ENCODE measurements at places on chromosomes 5 and 9.

- DNase-seq, result no peak
Observed at GRCh38 chr5:51095486-51095885, 287.8 kb upstream of the ISL1 start.

DNA sequence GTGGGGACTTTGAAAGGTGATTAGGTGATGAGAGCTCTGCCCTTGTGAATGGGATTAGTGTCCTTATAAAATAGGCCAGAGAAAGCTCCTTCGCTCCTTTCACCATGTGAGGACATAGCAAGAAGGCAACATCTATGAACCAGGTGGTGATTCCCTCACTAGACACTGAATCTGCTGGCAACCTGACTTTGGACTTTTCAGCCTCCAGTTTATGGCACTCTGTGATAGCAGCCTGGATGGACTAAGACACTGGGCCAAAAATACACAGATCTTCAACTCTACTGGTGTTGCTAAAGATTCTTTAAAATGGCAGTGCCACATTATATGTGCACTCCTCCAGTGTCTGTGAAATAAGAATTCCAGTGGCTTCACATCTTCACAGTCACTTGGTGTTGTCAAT is 41.2 kb upstream of the COL15A1 start:
- no peak for DNase-seq

DNA sequence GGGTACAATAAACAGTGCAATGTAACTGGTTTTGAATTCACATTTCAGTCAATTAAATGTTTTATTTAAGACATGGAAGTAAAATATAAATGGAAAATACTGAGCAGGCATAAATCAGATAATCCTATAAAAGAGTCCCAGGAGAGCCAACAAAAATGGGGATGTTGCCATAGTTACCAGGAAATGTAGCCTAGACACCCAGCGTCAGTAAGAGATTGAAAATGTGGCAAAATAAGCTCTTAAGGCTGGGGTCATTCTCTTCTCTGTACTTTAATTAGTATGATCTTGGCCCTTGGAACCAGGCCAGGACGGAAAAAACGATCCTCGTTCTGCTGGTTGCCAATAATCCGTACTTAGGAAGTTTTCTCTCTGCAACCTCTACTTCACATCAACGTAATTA is 18.9 kb upstream of the RASEF start:
- no peak for DNase-seq

DNA sequence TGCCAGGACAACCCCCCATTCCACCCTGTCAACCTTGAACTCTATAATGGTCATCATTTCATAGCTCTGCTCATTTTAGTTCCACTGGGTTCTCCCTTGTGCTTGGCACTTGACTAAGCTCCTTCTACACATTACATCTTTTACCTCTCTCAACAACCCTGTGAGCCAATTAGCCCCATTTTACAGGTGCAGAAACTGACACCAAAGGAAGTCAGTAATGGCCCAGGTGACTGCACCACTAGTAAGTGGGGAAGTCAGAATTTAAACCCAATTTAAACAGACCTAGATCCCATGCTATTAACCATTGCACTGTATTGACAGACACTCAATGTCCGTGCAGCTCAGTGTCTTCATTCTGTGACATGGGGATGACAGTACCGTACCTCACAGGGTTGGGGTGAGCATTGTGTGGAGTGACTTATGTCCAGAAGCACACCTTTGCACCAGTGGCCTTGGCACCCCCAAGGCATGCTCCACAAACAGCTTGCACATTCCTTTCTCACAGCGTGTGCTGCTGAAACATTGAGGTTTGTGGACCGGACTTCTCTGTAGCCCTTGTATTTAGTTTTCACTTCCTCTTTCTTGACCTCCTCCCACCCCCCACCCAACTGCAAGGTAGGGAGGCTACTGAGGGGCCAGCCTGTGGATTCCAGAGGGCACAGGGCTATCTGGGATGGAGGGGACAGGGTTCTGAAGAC is 23.1 kb downstream of the IRF1 start:
- DNase-seq, result no peak

All from stimulated activated CD4-positive, alpha-beta T cell treated with anti-CD3 and anti-CD28 coated beads, Interleukin-1b, Interleukin-23, amount 100 ng/mL, for 24 hours (primary cell).